ENCODE measurements at places on chromosomes 2 and 18.
A peak's percentile ranks its signal among the peaks of the same experiment; 100 is the strongest.

- DNase-seq = peak; percentile 2
Observed at GRCh38 chr2:189142893-189143759, 36.4 kb downstream of the COL5A2 start.

GRCh38 chr2:151353995-151354394 lies 3.4 kb upstream of the TNFAIP6 start:
- DNase-seq = no peak

DNA sequence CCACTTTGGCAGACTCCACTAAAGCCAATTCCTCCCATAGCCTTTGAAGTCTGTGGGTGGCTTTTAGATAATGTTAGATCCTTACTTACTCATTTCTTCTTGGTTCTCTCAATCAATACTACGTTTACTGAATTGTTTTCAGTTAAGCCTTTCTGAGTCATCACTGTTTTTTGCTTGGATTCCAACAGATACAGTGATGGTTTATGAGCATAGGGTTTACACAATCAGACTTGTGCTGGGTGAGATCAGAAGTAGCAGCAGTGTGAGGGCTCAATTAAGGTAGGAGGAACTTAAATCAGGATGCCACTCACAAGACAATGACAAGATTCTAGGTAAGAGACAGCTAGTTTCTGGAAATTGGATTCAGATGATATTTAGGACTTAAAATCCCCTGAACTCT lies 297.7 kb upstream of the DOK6 start:
- no peak for DNase-seq

DNA sequence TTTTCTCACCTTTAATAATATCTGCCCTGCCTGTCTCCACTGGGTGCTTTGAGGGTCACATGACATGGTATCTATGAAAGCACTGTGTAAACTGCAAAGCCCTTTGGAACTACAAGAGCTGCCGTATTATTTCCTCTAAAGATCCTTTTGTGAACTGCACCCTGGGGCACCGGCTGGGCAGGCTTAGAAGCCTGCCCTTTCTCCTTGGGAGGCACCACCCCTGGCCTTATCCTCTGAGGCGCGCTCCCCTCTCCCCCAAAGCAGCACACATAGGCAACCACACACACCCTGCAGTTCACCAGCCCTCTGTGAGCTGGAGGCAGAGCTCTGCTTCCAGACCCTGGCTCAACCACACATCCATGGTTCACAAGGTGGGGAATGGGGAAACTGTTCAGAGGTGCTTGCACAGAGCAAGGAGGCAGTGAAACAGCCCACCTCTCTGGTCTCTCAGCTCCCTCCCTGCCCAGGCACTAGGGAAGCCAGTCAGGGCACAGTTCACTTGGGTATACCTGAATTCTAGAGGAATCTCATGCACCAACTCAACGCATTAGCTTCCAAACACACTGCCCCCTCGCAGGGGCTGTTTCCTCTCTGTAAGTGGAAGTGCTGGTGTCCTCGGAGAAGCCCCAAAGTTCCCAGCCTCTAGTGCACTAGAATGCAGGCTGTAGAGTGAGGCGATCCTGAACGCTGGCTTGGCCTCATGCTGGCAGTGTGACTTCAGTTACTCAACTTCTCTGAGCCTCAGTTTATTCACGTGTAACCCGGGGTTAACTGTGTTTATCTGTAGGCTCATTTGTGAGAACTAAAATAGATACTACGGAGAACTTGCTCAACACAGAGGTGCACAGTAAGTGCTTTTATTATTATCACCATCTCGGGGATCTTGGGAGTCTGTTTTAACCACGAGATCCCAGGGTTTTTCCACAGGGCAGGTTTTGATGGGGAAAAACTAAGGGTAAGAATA lies 11.0 kb downstream of the SIGLEC15 start:
- DNase-seq = peak; percentile 63

DNA sequence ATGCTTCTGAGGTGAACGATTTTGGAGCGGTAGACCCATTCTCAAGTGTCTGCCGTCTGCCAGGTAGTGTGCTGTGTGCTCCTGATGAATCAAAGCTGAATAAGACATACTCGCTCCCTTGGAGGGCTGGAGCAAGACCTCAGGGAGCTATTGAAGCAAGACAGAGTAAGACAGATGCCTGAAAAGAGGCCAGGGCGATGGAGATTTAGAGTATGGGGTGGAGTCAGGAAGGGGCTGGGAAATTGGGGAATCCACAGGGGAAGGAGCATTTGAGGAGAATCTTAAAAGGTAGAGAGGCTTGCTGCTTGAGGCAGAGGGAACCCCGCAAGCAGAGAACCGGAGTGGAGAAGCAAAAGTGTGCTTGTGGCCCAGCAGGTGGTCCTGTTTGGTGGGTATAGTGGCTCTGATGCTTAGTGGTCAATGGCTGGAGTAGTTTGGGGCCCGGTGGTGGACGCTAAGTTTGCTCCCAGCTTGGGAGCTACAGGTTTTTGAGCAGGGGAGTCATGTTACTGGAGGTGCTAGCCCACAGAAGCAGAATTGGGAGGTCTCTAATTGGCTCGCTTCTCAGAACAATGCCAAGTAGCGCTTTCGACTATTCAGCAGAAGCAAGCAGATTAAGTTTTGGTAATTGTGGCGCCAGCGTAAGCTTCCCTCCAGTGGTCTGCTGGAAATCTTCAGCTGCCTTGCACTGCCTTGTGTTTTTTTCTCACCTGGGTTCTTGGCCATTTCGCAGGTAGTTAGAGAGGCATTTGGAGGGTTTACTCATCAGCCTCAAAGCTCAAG lies 2.0 kb downstream of the CNNM4 start:
- peak; percentile 21 for DNase-seq

GRCh38 chr2:210611466-210611865 lies 55.1 kb downstream of the CPS1 start:
- no peak for DNase-seq

DNA sequence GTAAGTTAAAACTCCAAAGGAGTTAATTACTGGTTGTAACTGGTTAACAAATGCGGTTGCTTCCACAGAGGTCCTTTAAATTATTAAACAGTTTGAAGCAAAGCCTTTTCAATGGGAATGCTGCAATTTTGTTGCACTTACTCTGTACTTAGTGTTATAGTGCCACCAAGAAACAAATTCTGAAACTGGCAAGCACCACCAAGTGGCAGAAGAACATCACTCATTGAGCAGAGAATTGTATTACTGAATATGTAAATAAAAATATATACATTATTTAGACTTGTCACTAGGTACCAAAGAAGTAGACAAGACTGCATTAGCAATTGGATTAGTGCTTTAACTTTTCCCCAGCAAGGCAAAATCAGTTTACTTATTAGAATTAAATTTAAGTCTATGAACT lies 2.6 kb upstream of the TMEFF2 start:
- DNase-seq = no peak

GRCh38 chr2:150485114-150485870 lies 2.2 kb downstream of the RND3 start:
- peak; percentile 72 for DNase-seq

GRCh38 chr18:75823471-75823870 lies 396.0 kb upstream of the SMIM21 start:
- no peak for DNase-seq

DNA sequence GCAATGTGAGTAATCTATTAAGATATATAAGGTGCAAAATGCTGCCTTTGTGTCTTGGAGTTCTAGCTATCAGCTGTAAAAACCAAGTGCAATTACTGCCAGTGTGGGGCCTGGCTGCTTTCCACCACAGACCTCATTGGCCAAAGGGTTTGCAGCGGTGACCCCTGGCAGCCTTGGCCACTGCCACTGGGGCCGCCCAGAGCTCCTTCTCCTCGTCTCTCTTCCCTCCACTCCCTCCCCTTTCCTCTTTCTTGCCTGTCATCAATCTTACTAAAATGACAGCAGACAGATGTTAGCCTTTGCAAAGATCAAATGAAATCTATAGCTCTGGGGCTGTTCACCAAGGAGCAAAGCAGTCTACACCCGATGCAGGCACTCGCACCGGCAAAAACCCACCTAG lies 986.3 kb downstream of the BCL11A start:
- no peak for DNase-seq

DNA sequence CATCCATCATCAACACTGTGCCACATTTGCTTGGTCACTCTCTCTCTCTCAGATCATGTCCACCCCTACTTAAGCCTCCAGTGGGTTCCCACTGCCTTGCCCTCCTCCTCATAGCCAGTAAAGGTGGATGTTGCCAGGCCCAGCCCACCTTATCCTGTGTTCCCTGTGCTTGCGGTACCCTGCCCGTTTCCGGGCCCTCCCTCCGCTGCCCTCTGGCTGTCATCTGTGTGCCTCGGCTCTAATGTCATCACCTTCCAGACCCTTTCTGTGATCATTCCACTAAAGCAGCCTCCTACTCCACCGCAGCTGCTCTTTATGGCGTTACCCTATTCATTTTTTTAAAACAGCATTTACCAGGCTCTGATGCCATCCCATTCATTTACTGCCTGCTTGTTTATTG lies 305.7 kb upstream of the SKOR2 start:
- DNase-seq = no peak

DNA sequence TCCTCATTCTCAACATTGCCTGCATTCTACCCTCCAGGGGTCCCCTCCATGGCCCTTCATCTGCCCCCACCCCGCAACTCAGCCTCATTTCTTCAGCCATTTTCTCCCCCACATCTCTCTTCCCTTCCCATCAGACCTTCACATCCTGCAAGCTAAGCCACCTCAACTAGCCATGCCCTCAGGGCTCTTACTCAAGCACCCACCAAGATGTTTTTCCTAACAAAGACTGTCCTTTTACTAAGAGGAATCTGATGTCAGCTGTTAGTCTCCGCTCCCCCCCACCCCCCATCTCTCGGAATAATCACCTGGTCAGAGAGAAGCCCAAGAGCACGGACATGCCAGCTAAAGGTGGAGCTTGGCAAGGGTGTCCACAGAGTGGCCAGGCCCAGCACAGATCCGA lies 4.7 kb upstream of the CAPN10 start:
- no peak for DNase-seq

DNA sequence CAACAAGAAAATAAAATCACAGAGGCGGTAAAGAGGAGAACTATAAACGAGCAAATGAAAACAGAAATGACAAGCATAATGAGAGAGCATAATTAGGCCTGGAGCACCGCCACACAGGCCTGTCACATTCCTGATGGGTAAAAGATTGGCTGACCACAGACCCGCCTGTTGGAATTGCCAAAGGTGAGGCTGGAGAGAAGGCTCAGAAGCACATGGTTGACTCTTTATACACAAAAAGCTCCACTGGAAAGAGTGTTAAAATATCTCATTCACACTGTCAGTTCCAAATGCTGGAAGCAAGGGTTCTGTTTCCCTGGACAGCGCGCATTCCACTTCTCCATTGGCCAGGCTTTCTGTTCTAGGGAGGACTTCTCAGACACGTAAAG lies 5.9 kb upstream of the LGALSL start:
- peak; percentile 11 for DNase-seq

GRCh38 chr18:32469190-32469651 lies 1.5 kb downstream of the GAREM1 start:
- peak; percentile 54 for DNase-seq

DNA sequence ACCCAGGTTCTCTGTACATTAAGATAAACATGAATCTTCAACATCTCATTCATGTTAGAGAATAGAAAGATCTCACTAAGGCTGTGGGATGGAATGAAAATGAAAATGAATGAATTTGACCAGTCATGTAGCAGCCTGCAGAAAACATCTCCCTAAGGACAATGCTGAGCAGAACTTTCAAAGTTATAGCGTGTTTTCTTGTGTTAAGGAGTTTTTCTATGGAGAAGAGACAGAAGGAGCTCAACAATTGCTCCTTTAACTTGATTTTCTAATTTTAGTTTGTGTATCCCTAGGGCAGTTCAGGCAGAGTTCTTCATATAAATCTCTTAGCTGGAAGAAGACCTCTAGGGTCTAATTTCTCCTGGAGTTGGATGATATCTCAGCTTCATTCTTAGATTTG lies 45.2 kb upstream of the PDCL3 start:
- no peak for DNase-seq

- DNase-seq = no peak
Observed at GRCh38 chr18:39360072-39360471, 1794.5 kb upstream of the CELF4 start.

GRCh38 chr2:153179808-153180207 lies 298.8 kb downstream of the RPRM start:
- DNase-seq = no peak

- DNase-seq = peak; percentile 72
Observed at GRCh38 chr2:42568401-42569115, at the start of gene MTA3. TSS of gene MTA3 (plus strand) at chr2:42568632. CDS start at chr2:42568746, 114 bp downstream.

DNA sequence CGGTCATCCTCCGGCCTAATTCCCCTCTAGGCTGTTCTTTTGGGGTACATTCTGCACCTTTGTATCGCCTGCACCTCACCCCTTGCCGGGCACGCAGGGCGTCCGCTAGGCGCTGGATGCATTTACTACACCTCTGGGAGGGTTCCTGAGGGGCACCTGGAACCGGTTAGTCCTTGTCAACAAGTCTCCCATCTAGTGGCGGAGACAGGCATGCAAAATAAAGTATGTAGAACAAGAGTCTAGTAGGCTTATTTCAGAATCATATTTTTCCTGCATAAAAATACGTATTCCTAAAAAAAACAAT lies 705 bp upstream of the TEX261 start:
- peak; percentile 66 for DNase-seq

DNA sequence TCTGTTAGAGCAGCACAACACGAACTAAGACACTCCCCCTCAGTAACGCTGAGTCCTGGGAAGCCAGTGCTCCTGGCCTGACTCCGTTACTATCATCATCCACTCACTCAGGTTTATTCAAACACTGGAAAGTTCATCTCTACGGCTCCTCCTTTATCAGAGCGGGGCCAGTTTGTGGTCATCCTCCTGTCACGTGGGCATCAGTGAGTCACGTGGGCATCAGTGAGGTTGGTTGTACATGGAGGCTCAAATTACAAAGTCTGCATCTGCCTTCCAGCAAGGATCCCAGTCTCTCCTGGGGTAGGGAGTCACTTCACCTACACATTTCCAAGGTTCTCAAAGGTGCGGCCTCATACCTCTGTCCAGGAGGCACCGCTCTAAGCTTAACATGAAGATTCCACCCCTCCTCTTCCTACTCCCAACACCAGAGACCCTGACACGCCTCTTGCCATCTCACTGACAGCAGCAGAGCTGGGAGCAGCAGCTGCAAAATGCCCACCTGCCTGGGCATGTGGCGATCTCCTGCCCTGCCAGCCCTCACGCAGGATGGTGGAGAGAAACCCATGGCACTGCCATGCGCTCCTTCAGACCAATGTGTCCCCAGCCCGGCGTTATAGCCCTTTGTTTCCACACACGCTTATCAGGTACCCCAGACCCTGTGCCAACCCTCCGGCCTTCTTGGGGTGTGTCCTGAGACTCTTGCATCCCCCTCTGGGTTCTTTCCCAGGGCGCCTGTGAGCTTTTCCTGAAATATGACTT lies 99.2 kb upstream of the PTPRM start:
- peak; percentile 8 for DNase-seq

All from NCI-H146 (cell line).